Esophagus squamous epithelium (tissue), 5 donors: ENCODE measurements at places on chromosomes 6 and 20.

DNA sequence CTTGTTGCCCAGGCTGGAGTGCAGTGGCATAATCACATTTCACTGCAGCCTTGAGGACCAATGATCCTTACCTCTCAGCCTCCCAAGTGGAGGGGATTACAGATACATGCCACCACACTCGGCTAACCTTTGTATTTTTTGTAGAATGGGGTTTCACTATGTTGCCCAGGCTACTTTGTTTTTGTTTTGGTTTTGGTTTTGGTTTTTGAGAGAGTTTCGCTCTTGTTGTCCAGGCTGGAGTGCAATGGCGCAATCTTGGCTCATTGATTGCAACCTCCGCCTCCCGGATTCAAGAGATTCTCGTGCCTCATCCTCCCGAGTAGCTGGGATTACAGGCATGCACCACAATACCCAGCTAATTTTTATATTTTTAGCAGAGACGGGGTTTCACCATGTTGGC lies 105.5 kb downstream of the BMP7 start:
- no peak for DNase-seq

- DNase-seq = no peak
These were observed 597 bp downstream of the ADA start for GRCh38 chr20:44650771-44651433.

DNA sequence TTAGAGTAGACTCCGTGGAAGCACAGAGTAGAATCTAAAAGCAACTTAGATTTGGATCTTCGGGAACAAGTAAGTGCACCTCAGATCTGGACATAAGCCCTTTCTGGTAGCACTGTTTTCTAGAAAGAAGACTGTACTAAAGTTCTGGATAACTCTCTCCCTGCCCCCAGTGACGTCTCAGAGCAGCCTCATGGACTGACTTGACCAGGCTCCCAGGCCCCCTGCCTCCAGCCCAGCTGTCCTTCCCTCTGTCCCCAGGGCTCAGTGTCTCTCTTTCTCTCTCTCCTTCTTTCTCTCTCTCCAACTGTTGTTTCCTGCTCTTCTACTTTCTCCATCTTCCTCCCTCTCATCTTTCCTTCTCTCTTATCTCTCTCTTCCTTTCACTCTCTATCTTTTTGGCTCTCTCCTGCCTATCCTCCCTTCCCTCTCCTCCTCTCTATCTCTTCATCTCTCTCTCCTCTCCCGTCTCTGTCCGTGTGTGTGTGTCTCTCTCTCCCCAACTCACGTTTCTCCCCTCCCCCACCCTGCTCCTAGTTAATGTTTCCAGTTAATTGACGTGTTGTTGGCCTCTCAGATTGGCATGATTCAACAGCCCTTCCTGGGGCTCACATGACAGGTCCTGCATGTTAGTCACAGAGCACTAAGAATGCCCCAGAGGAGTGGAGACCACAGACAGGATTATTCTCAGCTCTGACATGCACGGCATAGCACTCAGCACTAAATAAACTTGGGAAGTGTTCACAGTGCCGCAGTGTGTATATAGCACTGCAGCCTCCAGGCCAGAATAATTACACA lies 180.4 kb upstream of the FOXQ1 start:
- no peak for DNase-seq

DNA sequence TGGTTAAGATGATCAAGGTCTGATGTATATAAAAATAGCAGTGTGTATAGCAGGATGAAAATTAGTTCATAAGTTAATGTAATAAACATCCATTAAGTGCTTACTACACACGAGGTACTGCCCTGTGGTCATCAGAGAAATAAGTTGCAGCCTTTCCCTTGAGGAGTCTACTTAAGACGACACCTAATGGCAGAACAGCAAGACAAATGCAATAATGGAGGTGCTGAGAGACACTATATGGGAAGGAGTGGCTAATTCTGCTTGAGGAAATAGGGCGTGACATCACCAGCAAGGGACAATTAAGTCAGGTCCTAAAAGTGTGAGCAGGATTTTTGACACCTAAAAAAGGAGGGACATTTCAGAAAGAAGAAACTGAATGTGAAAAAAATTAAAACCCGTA lies 75.2 kb downstream of the BACH2 start:
- DNase-seq = no peak

- no peak for DNase-seq
These were observed 38.2 kb downstream of the MBOAT1 start for GRCh38 chr6:20173833-20174792.
